ENCODE measurements at places on chromosomes 7 and 10. TPM values are rescaled to one million over a fixed set of nuclear protein-coding genes. Genes with fewer than 3 reads are reported as not detected.

DNA sequence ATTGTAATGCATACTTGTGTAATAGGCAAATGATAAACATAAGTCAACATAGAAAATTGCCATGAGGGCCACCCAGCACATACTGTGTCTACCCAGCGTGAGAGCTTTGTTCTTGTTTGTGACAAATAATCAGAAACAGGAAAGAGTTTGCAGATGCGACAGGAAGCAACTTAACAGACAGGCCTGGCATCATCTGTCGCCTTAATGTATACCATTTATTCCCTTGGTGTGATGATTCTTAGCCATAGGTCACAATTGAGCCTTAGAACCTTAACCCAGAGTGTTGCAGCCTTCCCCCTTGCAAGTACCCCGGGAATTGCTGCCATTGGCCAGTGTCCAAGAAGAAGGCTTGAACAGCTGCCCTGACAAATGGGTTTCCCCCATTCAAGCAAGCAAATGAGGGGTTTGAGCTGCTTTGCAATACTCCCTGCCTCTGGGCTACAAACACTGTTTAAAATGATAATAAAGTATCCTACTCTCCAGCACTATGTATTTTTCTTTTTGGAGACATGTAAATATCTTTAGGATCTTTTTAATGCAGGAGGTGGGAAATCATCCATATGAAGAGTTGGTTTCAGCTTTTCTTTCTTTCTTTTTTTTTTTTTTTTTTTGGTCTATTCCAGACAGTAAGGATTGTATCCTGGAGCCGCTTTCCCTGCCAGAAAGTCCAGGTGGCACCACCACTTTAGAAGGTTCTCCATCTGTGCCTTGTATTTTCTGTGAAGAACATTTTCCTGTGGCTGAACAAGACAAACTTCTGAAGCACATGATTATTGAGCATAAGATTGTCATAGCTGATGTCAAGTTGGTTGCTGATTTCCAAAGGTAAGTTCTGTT lies 80.0 kb downstream of the ZNF277 start:
- H3K27ac ChIP-seq = no peak overlapping the region
- DNase-seq = no peak
- peaks cover 7% of the 10 kb centered on the region for H3K36me3 ChIP-seq
- no peak overlapping the region for H3K4me3 ChIP-seq
- no peaks in the 10 kb centered on the region for H3K27me3 ChIP-seq

GRCh38 chr10:63431962-63432797 lies 33.6 kb downstream of the JMJD1C start:
- H3K4me1 ChIP-seq = peaks cover 36% of the 10 kb centered on the region
- no peaks in the 10 kb centered on the region for H3K27me3 ChIP-seq
- H3K4me3 ChIP-seq = no peak overlapping the region
- H3K27ac ChIP-seq = no peak overlapping the region

DNA sequence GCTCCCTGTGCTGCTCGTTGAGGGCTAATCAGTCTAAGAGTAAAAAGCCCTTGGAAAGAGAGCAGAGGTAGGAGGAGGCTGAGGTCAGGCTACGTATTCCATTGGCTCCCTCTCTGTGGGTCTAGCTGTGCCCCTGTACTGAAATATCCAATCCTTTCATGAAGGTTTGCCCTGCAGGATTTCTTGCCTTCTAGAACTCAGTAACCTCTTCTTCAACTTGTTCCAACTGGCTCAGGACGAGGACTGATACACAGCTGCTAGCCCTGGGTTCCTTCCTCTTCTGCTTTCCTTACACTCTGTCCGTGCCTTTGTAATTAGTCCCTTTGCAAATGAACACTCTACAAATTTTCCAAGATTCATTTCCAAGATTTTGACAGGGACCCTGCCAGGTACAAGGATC lies 560.5 kb downstream of the ACTR3B start:
- H3K27ac ChIP-seq = no peak overlapping the region
- H3K36me3 ChIP-seq = no peaks in the 10 kb centered on the region
- no peak for DNase-seq
- H3K4me1 ChIP-seq = no peaks in the 10 kb centered on the region
- no peak overlapping the region for H3K4me3 ChIP-seq

DNA sequence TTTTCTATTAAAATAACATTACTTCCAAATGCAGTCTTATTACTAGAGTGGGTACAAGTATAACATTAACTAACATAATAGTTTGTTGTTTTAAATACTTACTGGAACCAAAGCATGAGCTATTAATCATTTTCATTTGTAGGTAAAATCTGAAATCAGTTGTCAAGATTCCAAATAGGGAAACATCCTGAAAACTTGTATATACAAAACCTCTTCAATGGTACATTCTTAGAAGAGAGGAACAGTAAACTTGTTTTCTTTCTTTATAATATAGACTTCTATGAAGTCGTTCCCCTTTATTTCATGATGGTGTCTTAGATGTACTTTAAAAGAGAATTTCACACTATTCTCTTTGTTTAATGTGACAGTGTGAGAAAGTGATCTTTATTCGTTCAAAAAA lies 85.9 kb downstream of the VTI1A start:
- no peak overlapping the region for H3K27ac ChIP-seq
- no peaks in the 10 kb centered on the region for H3K27me3 ChIP-seq

The POU6F2 gene
- total RNA-seq = 0.78 TPM

DNA sequence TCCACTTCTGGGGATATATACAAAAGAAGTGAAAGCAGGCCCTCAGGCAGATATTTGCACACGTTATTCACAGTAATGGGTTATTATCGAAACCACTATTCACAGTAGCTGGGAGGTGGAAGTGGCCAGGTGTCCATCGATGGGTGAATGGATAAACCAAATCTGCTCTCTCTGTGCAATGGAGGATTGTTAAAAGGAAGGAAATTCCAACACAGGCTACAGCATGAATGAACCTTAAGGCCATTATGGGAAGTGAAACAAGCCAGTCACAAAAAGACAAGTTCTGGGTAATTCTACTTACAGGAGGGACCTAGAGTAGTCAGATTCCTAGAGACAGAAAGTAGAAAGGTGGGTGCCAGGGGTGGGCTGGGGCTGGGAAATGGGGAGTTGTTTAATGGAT lies 48.5 kb upstream of the BHLHA15 start:
- no peak for DNase-seq
- H3K36me3 ChIP-seq = peaks cover 12% of the 10 kb centered on the region
- no peak overlapping the region for H3K27ac ChIP-seq
- peaks cover 5% of the 10 kb centered on the region for H3K4me1 ChIP-seq
- no peak overlapping the region for H3K4me3 ChIP-seq
- no peaks in the 10 kb centered on the region for H3K27me3 ChIP-seq

GRCh38 chr10:61749291-61749690 lies 86.6 kb downstream of the CABCOCO1 start:
- no peaks in the 10 kb centered on the region for H3K36me3 ChIP-seq
- H3K27me3 ChIP-seq = no peaks in the 10 kb centered on the region
- H3K4me1 ChIP-seq = peaks cover 17% of the 10 kb centered on the region
- DNase-seq = no peak
- H3K27ac ChIP-seq = no peak overlapping the region
- no peak overlapping the region for H3K4me3 ChIP-seq

The UPK3B gene
- 25.2 TPM for total RNA-seq

DNA sequence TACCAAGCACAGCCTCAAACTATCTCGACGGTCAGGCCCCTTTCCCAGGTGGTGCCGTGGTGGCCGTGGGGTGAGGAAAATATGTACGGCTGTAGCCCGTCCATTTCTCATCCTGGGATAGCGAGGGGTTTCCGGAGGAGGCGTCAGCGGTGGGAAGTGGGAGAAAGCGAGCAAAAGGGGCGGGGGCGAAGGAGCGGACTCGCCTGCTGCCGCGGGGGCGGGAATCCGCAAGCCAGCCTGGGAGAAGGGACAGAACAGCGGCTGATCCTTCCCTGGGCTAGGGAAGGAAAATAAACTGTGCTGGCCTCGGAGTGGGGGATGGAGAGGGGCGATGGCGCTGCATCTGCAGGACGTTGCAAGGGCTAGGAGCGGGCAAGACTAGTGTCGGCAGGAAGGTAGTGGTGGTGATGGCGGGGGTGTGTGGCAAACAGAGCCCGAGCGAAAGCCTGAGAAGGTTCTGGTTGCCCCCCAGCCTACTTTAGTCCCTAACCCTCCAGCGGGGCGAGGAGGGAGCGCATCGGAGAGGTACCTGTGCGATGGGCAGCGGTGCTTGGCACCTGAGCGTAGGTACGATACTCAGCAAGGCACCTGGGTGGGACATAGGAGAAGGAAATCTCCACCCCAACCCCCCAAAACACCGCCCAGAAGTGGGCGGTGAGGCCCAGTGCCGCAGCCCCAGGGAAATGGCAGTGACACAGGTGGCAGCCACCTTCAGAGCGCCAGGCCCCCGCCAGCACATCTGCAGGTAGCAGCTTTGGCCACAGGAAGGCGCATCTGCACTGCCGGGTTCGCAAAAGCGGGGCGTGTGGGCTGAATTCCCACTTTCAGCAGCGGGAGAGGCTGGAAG lies 49.9 kb upstream of the STEAP1B start:
- no peak overlapping the region for H3K27ac ChIP-seq
- H3K4me3 ChIP-seq = peak overlapping the region; percentile 11
- DNase-seq = no peak
- H3K36me3 ChIP-seq = no peaks in the 10 kb centered on the region
- peaks cover 46% of the 10 kb centered on the region for H3K27me3 ChIP-seq

- no peak for DNase-seq
- H3K4me1 ChIP-seq = no peaks in the 10 kb centered on the region
- no peak overlapping the region for H3K27ac ChIP-seq
- peaks cover 10% of the 10 kb centered on the region for H3K27me3 ChIP-seq
- H3K36me3 ChIP-seq = no peaks in the 10 kb centered on the region
Measured at GRCh38 chr7:101626069-101626671, 2.9 kb downstream of the MYL10 start.

The BMPER gene
- total RNA-seq = 10.0 TPM

GRCh38 chr7:37550872-37551271 lies 102.2 kb upstream of the ELMO1 start:
- H3K27me3 ChIP-seq = peaks cover 5% of the 10 kb centered on the region
- no peak overlapping the region for H3K4me3 ChIP-seq
- no peak overlapping the region for H3K27ac ChIP-seq
- no peak for DNase-seq
- peaks cover 4% of the 10 kb centered on the region for H3K4me1 ChIP-seq

DNA sequence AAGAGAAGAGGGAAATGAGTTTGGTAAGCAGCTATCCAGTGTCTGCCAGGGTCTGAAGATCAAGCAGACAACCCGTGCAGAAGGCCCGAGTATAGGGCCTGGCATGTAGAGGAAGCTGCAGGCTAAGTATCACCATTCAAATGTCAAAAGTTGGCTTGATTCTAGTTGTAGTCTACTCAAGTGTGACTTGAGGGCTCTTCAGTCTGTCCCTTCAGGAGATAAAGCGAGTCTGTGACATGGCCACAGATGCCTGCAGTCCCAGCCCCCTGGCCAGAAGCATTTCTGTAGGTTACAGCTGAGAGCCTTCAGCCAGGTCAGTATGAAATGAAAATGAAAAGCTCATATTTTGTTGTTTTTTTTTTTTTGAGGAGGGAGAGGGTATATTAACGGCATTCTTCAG lies 97.8 kb upstream of the EEPD1 start:
- no peak overlapping the region for H3K27ac ChIP-seq
- peaks cover 4% of the 10 kb centered on the region for H3K4me1 ChIP-seq
- no peaks in the 10 kb centered on the region for H3K27me3 ChIP-seq
- no peak for DNase-seq

The ATG9B gene
- 0.17 TPM for total RNA-seq

DNA sequence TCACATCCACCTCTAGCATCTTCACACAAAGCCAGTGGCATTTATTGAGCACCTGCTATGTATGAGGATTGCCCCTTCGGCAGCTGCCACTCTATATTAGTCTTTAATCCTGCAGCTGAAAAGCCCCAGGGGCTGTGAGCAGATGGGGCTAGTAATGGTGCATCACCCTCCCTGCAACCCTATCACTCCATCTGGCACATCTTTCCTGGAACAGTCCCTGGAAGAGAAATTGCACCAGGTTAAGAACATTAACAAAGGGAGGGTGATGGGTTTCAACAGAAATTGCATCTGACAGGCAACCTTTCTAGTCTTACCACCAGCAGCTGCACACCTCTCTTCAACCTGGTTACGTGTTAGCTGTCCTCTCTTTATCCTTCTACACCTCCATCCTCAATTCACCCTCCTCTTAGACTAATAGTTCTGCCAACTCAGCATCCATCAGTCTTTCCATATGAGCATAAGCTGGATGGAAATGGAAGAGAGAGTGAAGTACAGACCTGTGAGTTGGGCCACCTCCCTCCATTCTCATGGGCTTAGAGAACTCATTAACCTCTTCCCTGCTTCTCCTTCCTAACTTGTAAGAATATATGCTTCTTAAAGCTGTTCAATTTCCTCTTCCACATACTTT lies 168.6 kb upstream of the NEBL start:
- no peaks in the 10 kb centered on the region for H3K27me3 ChIP-seq
- no peaks in the 10 kb centered on the region for H3K36me3 ChIP-seq
- no peak for DNase-seq
- H3K27ac ChIP-seq = no peak overlapping the region

DNA sequence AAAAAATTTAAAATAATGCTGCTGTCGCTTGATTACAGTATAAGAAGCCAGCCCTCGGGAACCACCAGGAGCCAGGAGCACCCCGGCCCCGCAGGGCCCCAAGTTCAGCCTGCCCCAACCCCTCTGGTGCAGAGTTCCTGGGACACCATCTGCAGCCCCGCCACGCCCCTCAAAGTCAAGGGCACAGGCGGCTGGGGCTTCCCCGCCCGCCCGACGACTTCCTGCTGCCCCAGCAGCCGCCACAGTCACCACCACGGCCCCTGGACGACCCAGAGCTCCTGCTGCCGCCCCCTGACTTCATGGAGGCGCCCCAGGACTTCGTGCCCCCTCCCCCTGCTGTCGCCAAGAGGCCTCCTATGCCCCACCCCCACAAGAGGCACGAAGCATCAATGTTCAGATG lies 103.6 kb upstream of the PDSS1 start:
- no peaks in the 10 kb centered on the region for H3K4me1 ChIP-seq
- H3K36me3 ChIP-seq = no peaks in the 10 kb centered on the region
- no peak for DNase-seq
- H3K4me3 ChIP-seq = no peak overlapping the region

The TRIL gene
- 6.5 TPM for total RNA-seq

- no peaks in the 10 kb centered on the region for H3K4me1 ChIP-seq
- no peak overlapping the region for H3K27ac ChIP-seq
- H3K36me3 ChIP-seq = no peaks in the 10 kb centered on the region
- no peak overlapping the region for H3K4me3 ChIP-seq
- DNase-seq = no peak
Measured at GRCh38 chr10:59008452-59008851, 168.0 kb upstream of the PHYHIPL start.

The HOXA11 gene
- total RNA-seq = not detected

GRCh38 chr7:96120445-96121225 lies 201.3 kb downstream of the SLC25A13 start:
- H3K4me3 ChIP-seq = no peak overlapping the region
- peaks cover 26% of the 10 kb centered on the region for H3K36me3 ChIP-seq
- H3K27me3 ChIP-seq = no peaks in the 10 kb centered on the region
- no peak overlapping the region for H3K27ac ChIP-seq

DNA sequence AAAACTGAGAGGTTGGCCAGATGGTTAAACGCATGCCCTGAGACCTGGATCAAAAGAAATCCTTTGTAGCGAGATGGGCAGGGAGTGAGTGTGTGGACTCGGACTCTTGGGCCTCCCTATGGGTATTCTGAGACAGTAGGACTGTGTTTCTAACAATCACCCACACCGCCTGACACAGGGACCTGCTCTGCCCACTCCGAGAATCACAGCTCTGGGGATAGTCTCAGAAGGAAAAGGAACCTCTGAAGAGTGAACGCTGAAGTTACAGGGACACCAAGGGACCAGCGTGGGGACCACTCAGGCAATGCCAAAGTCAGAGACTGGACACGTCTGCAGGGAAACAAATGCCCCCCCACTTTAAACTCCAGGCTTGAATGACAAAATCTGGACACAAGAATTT lies 242.1 kb upstream of the TCERG1L start:
- H3K4me3 ChIP-seq = no peak overlapping the region
- H3K4me1 ChIP-seq = no peaks in the 10 kb centered on the region
- no peaks in the 10 kb centered on the region for H3K27me3 ChIP-seq
- no peaks in the 10 kb centered on the region for H3K36me3 ChIP-seq
- no peak for DNase-seq
- no peak overlapping the region for H3K27ac ChIP-seq

The ZDHHC4 gene
- total RNA-seq = 54.8 TPM

The OR13A1 gene
- total RNA-seq = not detected

Data from upper lobe of right lung (tissue), 1 donor.